ENCODE measurements at places on chromosomes 2 and 18.

- no peak for DNase-seq
Observed at GRCh38 chr2:220935789-220936321, 636.2 kb downstream of the EPHA4 start.

GRCh38 chr18:56468396-56468795, 170.0 kb downstream of the TXNL1 start:
- DNase-seq, result no peak

DNA sequence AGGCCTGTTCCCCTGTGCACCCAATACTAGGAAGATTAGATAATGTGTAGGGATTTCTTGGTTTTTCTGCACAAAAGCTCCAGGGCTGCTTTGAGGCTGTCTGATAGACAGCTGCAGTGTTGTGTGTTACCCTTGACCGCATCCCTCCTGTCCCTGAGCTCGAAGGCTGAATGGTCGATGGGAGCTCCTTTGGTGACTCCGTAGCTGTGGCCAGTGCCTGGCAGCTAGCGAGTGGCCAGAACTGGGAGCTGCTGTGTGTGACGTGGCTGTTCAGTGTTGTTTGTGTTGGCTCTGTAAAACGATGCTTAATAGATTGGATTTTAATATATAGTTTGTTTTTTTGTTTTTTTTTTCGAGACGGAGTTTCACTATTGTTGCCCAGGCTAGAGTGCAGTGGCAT, 170.0 kb downstream of the AGAP1 start:
- no peak for DNase-seq

DNA sequence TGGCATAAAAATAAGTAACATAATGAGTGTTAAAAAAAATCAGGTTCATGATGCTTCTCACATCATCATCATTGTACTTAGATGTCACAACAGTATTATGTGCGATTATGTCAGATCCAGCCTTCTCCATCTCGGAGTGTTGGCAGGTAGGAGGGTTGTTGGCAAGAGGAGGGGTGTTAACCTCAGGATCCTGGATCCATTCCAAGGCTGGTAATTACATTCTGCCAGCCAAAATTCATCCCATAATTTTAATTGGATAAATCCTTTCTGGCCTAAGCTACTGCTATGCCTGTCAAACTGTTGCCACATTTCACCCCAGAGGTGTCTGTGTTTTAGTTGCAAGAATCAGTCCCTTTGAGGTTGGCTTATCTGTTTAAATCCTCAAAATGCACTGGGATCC, 891 bp upstream of the FTCDNL1 start:
- DNase-seq, result no peak

DNA sequence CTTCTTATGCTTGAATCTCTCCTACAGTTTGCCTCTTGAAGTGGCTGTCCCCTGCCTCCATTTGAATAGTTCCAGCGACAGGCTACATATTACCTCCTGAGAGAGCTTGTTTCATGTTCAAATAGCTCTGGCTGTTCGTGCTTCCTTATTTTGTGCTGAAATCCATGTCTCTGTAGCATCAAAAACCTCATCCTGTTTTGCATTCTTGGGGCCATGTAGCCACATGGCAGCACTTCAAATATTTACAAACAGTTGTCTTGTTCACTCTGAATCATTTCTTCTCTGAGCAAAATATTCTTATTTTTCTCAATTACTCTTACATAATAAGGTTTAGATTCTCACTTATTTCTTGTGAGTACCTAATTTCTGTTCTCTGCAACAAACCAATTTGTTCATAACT, 1243.1 kb upstream of the NXPH2 start:
- no peak for DNase-seq

- DNase-seq, result no peak
Observed at GRCh38 chr18:77157312-77157711, 24.7 kb upstream of the MBP start.

DNA sequence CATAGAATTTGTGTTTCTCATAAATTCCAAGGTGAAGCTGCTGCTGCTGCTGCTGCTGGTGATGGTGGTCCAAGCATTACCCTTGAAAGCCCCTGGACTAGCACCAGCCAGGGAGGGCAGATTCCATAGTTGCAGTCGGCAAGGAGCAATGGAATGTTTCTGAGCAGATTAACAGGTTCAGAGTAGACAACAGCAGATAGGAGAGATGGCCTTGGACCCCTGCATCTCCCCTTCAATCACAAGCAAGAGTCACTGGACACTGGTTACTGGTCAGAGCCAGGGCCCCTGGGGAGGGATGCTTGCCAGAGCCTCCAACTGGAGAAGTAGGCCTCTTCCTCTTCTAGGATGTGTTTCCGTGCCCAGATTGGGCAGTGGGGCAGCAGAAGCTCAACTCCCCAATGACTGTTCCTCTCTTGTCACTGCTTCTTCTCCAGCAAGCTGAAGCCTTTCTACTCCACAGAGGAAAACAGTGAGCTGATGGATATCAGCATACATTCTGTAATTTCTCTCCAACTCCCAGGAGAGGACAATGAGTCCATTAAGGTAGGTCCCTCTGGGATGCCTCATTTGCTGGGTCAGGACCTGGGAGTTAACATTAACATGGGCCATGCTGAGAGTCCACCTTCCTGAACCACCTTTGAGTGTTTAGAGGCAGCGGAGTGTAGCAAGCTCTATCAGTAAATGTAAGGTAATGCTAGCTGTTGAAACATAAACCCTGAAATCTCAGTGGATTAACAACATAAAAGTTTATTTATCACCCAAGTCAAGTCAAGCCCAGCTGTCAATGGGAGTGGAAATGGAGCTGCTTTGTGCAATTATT, 35.3 kb downstream of the MROH2A start:
- DNase-seq, result no peak

DNA sequence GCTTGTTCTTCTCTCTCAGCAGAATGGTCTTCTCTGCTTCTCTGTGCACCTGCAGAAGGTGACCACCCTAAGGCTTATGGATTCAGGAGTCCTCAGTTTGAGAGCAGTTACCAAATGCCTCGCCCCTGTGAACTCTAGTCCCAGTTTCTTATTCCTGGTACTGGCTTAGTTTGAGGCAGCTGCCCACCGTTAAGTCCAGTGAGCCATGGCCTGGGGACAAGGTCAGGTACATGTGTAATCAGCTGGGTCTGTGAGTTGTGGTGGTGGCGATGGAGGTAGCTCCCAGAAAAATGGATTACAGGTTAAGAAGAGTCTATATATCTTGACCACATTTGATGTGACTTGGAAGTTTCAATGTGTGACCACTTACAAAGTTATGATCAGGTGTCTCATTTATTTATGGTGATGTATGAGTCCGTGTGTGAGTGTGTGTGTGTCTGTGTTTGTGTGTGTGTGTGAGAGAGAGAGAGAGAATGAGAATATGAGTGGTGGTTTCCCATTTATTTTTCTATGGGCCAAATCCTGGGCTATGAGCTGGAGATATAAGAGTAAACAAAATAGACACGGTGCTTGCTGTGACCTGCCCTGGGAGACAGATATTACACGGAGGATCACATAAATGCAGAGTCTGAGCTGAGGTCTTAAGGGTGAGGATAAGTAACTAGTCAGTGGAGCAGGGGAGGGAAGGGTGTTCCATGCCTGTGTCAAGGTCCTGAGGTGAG, 13.0 kb upstream of the IL1RN start:
- DNase-seq, result no peak

- no peak for DNase-seq
Observed at GRCh38 chr2:240197462-240198139, 57.1 kb upstream of the OTOS start.

DNA sequence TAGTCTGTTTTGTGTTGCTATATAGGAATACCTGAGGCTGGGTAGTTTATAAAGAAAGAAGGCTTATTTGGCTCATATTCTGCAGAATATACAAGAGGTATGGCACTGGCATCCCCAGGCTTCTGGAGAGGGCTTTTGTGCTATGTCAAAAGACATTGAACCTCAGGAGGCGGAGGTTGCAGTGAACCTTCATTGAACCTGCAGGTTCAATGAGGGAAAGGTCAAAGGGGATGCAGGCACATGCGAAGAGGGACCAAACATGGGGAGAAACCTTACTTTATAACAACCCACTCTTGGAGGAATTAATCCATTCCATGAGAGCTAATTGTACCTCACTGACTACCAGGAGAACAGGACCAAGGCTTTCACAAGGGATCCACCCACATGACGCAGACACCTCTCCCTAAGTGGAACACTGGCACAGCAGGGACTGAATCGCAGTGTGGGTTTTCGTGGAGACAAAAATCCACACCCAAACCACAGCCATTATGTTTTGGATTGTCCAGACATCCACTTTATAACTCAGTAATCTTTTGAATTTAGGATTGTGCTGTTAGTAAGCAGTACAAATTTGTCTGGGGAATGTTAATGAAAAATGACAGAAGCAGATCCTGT, 4.1 kb upstream of the SERPINB8 start:
- no peak for DNase-seq

GRCh38 chr2:42843611-42844010, 51.2 kb upstream of the HAAO start:
- DNase-seq, result no peak

GRCh38 chr18:35624146-35624545, 42.6 kb downstream of the GALNT1 start:
- no peak for DNase-seq

GRCh38 chr2:48943436-48943835, 187.9 kb upstream of the LHCGR start:
- no peak for DNase-seq

- no peak for DNase-seq
Observed at GRCh38 chr2:98634406-98635092, 26.2 kb downstream of the UNC50 start.

DNA sequence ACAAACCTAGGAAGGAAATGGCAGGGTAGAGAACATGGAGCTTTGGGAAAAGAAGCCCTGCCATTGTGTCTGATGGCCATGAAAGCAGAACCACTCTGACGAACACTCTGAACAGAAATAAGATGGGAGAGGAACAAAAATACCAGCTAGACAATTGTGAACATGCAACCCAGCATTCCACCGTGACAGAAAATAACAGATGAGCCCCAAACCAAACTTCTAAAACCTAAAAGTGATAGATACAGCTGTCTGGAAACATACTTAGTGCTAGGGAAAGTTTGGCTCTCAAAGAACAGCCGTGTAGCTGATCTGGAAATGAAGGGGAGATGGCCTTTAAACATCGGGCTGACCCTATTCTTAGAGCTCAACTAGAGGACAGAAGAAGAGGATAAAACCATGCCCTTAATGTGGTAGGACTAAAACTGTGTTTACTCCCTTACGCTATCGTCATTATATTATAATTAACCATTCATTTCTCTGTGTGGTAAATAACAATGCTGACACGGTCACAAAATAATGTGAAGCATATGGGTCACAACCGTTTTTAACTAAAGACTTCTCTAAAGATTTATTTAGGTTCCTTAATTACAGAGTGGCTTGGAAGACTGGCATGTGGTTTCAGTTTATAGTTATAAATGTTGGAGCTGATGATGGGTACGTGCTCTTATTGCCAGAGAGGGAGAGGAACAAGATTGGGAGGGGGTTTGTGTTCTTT, 80.6 kb downstream of the MYO1B start:
- DNase-seq, result no peak

DNA sequence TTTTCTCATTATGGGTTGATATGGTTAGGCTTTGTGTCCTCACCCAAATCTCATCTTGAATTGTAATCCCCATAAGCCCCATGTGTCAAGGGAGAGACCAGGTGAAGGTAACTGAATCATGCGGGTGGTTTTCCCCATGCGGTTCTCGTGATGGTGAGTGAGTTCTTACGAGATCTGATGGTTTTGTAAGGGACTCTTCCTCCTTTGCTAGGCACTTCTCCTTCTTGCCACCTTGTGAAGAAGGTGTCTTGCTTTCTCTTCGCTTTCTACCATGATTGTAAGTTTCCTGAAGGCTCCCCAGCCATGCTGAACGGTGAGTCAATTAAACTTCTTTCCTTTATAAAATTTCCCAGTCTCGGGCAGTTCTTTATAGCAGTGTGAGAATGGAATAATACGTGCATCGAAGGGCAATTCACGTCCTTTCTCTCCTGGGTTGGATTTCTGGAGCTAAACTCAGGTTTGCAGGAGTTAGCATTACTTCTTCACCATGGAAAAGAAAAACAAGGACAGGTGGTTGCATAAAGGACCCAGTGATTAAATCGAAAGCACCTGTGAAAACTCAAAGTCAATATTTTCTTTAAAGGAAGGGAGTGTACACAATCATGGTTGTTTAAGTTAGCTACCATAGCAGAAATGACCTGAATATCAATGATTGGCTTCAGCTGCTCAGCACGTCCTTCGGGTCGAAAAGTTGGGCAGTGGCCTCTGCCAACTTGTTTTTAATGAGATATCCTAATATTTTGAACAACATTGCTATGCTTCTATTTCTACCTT, 54.1 kb downstream of the CDC42EP3 start:
- DNase-seq, result no peak

DNA sequence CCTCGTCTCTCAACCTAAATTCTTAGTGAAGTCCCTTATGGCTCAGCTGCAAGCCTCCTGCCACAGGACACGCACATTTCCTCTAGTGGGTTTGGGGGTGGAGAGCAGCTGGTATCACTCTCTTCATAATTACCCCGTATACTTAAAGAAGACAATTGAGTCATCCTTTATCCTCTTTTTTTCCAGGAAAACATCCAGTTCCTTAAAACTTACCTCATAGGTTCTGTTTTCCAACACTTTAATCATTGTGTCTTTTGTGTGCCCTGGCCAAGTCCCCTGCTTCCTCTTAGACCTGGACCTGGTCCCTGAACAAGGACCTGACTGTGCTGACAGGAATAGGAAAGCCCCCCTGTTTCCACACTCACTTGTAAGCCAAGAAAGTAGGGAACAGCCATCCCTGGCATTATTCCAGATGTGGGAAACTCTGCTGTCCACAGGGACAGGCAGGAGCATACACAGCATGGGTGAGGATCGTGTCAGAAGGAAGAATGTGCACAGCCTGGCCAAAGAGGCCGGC, 42.3 kb upstream of the MYO1B start:
- no peak for DNase-seq

GRCh38 chr18:12699747-12700146, 2.8 kb downstream of the CEP76 start:
- no peak for DNase-seq

DNA sequence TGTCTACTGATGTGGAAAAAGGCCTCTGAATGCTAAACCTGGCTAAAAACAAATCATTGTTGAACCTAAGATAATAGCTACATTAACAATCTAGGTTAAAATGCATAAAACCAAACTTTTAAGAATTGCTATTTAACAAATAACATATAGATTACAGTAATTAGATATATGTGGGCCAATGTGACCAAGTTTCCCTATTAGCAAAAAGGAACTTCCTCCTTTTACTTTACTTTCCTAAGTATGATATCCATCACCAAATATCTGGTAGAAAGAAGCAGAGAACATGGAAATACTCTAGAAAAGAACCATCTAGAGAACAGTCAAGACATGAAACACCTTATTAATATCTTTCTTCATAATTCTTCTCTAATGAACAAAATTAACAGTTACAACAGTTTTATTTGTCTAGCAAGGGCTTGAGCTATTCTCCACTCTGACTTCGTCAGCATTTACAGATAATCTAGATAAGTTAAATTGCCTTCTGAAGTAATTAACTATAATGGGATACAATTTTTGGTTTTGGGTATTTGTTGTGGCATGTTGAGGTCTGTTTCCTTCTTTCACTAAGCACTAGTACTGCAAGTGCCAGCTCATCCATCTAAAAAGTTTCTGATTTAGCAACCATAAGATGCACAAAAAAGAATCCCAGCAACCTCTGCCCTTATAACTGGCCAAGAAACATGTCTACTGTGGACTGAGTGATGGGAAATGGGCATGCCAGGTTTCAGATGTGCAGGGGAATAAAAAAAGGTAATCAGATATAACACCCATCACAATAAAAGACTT, 53.3 kb downstream of the MEMO1 start:
- DNase-seq, result no peak

GRCh38 chr18:76452357-76452756, 42.7 kb downstream of the ZNF516 start:
- DNase-seq, result no peak

Measured in Caco-2 (cell line).